Activated T-helper 1 cell treated with Interleukin-2 at 50 U/mL for 16 hours (primary cell): ENCODE measurements at places on chromosomes 2 and 18.

GRCh38 chr2:227939271-227940027 lies 68.0 kb downstream of the DAW1 start:
- no peak for DNase-seq

GRCh38 chr2:70975237-70975636 lies 3.2 kb upstream of the ANKRD53 start:
- DNase-seq: no peak

- no peak for DNase-seq
Measured at GRCh38 chr2:198168651-198169050, 364.3 kb downstream of the PLCL1 start.

DNA sequence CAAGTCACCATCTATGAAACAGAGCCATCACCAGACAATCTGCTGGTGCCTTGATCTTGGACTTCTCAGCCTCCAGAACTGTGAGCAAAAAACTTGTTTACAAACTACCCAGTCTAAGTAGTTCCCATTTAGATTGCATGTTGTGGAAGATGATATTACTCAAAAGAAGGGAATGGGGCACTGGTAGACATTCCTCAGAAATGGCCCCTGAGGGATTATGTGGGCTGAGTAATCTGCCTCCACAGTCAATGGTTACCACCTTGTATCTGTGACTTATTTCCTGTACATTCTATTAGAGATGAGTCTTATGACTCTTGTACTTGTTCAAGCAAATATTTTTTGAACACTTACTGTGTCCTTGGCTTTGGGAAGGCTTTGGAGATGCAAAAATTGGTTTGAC lies 160.4 kb downstream of the NUP35 start:
- DNase-seq: no peak

- DNase-seq: no peak
Measured at GRCh38 chr18:54916507-54916906, 42.8 kb downstream of the CCDC68 start.

DNA sequence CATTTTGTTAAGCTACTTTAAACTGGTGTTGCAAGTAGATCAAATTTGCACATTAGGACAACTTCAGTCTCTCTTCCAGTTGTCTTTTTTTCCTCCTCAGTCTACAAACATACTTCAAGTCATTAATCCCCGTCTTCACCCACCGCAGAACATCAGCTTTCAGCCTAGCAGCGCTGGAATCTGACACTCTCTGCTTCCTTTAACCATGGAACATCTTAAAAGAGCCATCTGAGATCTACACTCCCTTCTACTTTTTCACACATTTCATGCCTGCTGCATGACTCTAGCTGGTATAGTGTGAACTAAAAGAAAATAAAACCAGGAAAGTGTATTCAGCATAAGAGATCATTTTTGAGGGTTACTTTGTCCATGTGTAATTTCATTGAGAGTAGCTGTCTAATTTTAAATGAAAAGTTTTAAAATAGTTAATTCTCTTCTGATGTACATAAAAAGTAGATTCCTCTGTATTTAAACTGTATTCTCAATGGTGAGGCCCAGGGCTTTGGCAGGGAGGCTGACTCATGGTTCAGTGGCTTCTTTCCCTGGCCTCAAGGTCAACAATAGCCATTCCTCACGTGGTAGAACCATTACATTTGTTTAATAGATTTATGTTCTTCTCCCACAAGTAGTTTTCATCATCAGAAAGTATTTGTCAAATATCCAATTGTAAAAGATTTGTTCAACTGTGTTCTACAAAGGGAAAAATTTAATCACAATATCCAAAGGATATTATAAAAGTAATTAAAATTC lies 16.5 kb downstream of the SGPP2 start:
- DNase-seq: no peak

GRCh38 chr2:33042265-33042664 lies 95.5 kb downstream of the LTBP1 start:
- no peak for DNase-seq
